ENCODE measurements at places on chromosomes 12 and 14.

GRCh38 chr14:91140672-91141071 lies 26.8 kb downstream of the DGLUCY start:
- no peak for DNase-seq

GRCh38 chr14:104423701-104424405 lies 155.7 kb upstream of the C14orf180 start:
- DNase-seq, result no peak

- DNase-seq, result no peak
Measured at GRCh38 chr14:63051301-63051700, 6.0 kb upstream of the KCNH5 start.

DNA sequence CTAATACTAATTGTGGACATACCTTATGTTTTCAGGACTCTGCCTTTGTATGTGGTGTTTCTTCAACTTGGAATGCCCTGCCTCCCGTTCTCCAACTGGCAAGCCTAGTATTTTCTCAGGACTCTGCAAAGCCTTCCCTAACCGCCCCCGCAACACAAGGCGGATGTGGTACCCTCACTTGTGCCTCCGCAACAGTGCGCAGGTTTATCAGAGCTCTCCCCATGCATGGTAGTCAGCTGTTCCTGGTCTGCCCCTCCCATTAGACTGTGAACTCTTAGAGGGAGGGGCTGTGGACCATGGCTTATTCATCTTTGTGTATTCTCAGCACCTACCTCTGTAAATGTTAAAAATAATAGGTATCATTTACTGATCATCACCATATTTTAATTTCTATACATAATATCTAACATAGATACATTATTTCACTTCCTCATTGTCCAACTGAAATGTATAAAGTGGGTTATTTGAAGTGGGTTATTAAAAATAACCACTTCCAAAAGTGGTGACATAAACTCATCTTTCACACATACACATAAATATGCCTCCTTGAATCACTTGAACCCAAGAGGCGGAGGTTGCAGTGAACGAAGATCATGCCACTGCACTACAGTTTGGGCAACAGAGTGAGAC lies 9.0 kb downstream of the LPAR5 start:
- DNase-seq, result no peak

GRCh38 chr14:76389841-76390240 lies 13.9 kb downstream of the ESRRB start:
- DNase-seq, result no peak

GRCh38 chr12:45839917-45840316 lies 110.4 kb downstream of the ARID2 start:
- no peak for DNase-seq

DNA sequence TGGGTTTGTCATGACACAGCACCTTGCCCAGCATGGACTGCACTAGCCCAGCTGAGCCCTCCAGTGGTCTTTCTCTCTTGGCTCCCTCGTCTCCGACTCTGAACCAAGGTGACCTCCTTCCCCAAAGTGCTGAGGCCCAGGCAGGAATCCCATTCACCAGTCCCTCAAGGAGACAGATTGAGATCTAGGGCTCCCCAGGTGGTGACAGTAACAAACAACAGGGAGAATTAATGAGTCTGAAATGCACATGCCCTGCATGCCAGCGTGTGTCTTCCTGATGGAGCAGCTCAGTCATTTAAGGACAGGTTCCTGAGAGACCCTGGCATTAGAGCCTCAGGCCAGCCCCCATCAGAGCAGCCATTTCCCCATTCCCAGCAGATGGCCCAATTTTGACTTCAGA lies 51.4 kb upstream of the OAS1 start:
- no peak for DNase-seq

GRCh38 chr12:78864870-78865463 lies 393 bp downstream of the SYT1 start:
- no peak for DNase-seq

- no peak for DNase-seq
Measured at GRCh38 chr12:67355428-67356379, 86.5 kb downstream of the CAND1 start.

- no peak for DNase-seq
Measured at GRCh38 chr14:64775081-64775777, 71.0 kb downstream of the PLEKHG3 start.

- DNase-seq, result no peak
Measured at GRCh38 chr12:52369809-52370208, 2.5 kb upstream of the KRT85 start.

- no peak for DNase-seq
Measured at GRCh38 chr12:41652981-41653380, 464.9 kb downstream of the PDZRN4 start.

DNA sequence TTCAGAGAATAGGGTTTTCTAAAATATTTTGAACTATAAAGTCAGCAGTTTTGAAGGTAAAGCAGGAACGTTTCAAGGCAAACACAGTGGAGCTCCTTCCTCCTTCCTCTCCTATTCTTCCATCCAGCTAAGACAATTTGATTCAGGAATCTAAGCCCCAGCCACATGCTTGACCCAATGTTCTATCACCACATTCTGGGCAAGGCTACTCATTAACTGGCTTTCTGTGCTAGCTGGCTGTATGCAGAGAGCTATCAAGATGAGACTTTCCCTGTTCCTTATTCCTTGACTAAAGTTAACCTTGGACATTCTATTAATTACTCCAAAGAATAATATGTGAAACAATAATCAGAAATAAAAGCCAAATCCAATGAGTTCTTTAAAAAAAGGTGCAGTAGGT lies 266.9 kb downstream of the NOVA1 start:
- no peak for DNase-seq

- DNase-seq, result no peak
Measured at GRCh38 chr12:15186597-15186996, 34.6 kb downstream of the RERG start.

DNA sequence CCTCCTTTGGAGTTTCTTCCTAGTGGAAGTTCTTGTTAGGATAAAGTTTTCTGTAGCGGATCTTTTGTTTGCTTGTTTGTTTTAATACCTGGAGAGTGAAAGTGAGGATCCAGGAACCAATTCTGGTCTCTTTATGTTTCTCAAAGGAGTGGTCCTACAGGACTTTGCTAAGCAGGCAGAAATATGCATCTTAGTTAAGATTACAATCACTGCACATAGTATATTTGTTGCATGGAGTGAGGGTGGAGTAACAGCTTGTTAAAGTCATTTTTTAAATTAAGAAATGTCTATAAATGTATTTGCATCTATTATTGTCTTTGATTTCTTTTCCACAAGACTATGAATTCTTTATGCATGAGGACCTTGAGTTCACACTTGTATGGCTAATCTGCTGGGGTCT lies 76.7 kb downstream of the DRAM1 start:
- DNase-seq, result no peak
